ENCODE measurements at places on chromosomes 6 and 20. TPM values are rescaled to one million over a fixed set of nuclear protein-coding genes. Genes with fewer than 3 reads are reported as not detected.

The THBS2 gene
- total RNA-seq: 441 TPM

The KIF25 gene
- total RNA-seq: 0.56 TPM

The TFAP2B gene
- total RNA-seq: not detected

The CGA gene
- not detected for total RNA-seq

The ETV7 gene
- total RNA-seq: 0.48 TPM

The XKR7 gene
- not detected for total RNA-seq

The ID1 gene
- 238 TPM for total RNA-seq

The ERVFRD-1 gene
- not detected for total RNA-seq

The FGD2 gene
- not detected for total RNA-seq

The GHRH gene
- total RNA-seq: not detected

The SPATA25 gene
- total RNA-seq: 1.2 TPM

The PGC gene
- not detected for total RNA-seq

Data from epithelial cell of alveolus of lung (primary cell).